Activated CD4-positive, alpha-beta T cell treated with anti-CD3 and anti-CD28 coated beads, Interleukin-2, amount 50 U/mL, for 24 hours (primary cell): ENCODE measurements at places on chromosomes 6 and 20.

DNA sequence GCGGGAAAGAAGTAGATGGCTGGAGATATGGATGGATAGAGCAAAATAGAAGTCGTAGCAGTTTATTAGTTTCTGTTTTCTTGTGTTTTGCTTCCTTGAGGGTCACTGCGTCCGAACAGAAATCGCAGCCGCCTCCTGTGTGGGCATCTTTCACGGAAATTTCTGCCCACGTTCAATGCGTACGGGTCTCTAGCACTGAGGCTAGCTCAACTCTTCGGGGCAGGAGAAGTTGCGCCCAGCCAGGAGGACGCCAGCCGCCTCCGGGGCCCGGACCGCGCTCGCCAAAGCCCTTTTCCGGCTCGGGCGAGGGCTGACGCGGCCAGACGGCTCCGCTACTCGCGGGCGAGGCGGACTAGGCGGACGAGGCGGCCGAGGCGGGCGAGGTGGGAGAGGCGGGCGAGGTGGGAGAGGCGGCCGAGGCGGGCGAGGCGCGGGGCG is 814 bp downstream of the TFAP2B start:
- DNase-seq: no peak

GRCh38 chr6:143478479-143479062 is 28.0 kb downstream of the PEX3 start:
- no peak for DNase-seq

DNA sequence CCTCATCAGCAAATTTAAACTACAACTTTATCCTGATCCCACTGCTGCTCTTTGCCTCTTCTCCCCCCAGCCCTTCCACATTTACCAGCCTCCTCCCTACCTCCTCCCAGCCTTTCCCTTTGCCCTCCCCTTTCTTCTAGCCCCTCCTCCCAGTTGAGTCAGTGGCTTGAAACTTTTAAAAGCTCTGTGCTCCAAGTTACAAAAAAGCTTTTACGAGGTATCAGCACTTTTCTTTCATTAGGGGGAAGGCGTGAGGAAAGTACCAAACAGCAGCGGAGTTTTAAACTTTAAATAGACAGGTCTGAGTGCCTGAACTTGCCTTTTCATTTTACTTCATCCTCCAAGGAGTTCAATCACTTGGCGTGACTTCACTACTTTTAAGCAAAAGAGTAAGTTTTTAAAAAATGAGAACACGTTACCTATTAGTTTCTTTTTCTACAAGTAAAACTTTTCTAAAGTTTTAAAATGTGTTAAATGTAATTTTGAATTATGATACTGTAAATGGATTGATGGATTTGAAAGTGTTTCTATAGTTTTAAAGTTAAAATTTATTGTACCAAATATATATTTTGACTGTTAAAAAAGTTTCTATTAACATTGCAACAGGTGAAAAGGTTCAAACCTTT is at the start of gene GJA1:
TSS of gene GJA1 (plus strand) at position 203 of the 626 bp plus-strand sequence. CDS start 11,202 bp downstream, outside the sequence.
- no peak for DNase-seq

GRCh38 chr20:47220161-47220582 is 136.3 kb downstream of the ZMYND8 start:
- DNase-seq: peak; percentile 41
